ENCODE measurements at places on chromosomes 12 and 14. TPM values are rescaled to one million over a fixed set of nuclear protein-coding genes. Genes with fewer than 3 reads are reported as not detected.

The IFI27 gene
- total RNA-seq = 29.0 TPM

The CLBA1 gene
- total RNA-seq = 8.8 TPM

The ABCD4 gene
- 23.7 TPM for total RNA-seq

The GARIN6 gene
- total RNA-seq = not detected

The CD69 gene
- total RNA-seq = not detected

The PUS7L gene
- 33.0 TPM for total RNA-seq

All from subcutaneous preadipocyte (primary cell).